ENCODE measurements at places on chromosomes 11 and 22.

- DNase-seq = no peak
Measured at GRCh38 chr22:50584106-50585096, 1.8 kb upstream of the CHKB start.

DNA sequence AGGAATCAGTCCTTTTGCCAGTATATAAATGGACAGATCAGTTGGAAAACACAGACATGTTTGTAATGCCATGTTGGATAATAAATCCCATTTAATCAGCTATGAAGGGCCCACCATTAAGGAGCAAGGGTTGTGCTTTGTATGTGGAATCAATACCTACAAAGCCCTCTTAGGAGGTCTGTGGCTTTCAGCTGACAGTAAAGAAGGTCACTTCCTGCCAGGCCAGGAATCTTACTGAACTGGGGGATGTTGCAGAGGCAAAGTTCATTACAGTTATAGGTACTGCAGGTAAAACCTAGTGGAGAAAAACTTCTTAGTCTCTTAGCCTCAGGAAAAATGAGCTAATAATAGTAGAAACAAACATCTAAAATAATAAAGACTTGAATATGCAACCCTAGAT, 129.5 kb downstream of the FAM76B start:
- no peak for DNase-seq

DNA sequence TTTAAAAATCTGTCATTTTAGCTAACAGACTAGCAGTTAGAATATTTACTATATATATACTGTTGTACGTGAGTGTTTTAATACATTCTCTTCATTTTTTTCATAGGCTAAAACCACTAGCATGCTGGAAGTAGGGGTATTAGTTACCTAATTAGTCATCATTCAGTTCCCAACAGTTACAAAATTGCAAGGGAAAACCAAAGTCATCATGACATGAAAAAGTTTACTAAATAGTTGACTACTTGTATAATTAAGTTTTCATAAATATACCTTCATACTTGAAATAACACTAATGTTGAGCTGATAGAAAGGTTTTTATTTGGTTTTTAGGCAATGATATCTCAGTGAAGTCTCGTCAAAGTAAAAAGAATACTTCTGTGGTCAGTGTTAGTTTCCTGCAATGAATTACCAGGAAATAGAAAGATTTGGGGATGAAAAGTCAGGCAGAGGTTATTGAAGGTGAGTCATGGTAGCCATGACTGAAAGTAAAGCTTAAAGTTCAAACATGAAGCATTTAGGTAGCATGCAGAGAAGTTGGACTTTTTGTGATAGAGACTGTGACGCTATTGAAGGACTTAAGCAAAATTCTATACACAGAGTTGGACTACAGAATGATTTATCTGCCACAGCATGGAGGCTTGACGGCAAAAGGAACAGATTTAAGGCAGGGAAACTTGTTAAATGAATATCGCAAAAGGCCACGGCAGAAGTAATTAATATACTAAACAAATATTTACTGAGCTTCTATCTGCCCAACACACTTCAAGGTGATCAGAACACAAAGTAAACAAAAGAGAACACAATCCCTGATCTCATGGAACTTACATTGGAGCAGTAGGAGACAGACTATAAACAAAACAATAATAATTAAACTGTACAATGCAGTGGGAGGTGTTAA, 828.1 kb upstream of the FAT3 start:
- no peak for DNase-seq

DNA sequence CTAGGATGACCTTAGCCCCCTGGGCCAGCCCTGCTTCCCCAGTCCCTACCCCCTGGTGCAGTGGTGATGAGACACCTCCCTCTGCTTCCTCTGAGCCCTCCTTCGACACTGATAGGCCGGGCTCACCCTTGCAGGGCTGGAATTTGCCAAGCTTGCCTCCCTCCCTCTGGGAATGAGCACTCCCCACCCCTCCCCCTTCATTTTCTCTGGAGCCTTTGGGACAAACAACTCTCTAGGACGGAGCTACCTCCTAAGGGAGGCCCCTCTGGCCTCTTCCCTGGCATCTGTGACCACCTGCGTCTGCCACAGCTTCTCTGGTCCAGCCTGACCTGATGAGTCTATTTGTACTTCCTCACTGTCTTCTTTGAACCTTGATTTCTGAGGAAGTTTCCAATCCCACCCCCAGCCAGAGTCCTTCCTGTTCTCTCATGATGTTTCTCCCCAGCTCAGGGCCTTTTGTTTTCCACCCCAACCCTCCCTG, 53.3 kb upstream of the ADA2 start:
- no peak for DNase-seq

GRCh38 chr11:123265951-123266350, 70.9 kb upstream of the CLMP start:
- DNase-seq = no peak

GRCh38 chr22:43365715-43366440, 22.7 kb upstream of the SCUBE1 start:
- no peak for DNase-seq

DNA sequence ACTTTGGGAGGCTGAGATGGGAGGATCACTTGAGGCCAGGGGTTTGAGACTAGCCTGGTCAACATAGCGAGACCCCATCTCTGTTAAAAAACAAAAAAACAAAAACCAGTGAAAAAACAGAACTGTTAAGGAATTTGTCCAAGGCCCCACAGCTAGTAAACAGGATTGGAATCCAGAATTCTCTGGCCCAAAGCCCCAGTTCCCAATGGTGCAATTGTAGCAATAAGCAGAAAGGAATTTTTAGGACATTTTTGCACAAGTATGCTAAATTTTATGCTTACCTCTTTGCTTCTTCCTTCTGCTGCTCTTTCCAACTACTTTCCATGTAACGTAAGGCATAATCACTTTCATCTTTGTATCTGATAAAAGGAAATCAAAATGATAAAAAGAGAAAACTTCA, 11.6 kb downstream of the MISFA start:
- no peak for DNase-seq

DNA sequence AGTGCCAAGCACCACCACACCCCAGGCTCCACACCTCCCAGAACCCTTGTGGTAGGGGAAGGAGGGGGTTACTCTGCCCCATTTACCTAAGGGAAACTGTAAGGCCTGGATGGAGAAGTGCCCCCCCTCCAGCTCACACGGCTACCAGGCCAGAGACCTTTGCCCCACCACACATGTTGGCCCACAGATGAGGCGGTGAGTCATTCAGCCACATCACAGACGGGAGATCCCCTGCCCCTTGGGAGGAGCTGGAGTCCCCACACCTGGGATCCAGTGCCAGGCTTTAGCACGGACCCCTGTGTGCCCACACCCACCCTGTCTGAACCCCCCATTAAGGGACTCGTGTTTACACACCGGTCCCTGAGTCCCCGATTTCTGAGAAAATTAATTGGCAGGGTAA, 24.9 kb downstream of the CDKN1C start:
- DNase-seq = peak; percentile 85

GRCh38 chr11:1336836-1337646, 27.6 kb upstream of the TOLLIP start:
- DNase-seq = no peak

DNA sequence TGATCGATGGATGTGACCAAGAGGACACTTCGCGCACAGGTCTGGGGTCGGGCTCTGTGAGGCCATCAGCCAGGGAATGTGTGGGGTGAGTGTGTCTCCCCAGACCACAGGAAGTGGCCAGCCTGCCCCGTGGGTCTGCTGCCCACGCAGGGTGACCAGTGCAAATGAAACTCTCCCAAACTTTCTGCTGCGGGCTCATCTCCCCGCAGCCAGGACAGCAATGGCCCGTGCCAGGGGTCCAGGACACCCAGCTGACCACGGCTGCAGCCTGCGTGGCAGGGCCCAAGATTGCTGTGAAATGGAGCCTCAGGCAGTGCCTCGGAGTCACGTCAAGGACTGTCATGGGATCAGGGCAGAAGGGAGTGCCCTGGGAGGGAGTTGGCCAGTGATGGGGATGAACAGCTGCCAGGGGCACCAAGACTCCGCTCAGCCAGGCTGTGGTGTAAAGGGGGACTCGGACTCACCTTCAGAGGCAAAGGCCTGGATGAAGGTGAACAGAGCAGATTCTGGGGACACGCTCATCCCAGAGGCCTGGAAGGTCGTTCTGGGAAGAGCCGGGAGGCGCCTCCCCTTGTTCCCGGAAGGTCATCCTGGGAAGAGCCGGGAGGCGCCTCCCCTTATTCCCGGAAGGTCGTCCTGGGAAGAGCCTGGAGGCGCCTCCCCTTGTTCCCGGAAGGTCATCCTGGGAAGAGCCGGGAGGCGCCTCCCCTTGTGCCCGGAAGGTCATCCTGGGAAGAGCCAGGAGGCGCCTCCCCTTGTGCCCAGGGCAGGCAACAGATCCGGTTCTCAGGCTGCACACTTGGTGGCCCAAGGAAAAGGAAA, 252.6 kb downstream of the BRD1 start:
- DNase-seq = no peak

- no peak for DNase-seq
Measured at GRCh38 chr11:27394781-27395228, 31.8 kb upstream of the CCDC34 start.

GRCh38 chr11:66720899-66721470, 8.0 kb downstream of the SPTBN2 start:
- DNase-seq = no peak

DNA sequence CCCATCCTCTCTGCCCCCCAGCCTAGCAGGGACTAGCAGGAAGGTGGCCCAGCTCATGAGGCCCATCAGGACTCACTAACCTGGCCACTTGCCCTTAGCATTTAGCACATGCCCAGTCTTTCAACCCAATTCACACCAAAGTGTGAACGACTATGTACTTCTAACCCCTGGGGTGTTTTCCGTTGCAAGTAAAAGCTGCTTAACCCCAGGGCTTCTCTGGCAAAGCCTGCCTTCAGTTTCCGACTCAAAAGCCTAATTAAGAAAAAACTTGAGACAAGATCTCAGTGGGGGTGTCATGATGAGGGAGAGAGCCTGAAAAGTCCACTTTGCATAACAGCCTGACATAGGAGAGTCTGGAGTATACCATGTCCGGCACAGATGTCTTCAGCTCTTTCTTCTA, 347.8 kb downstream of the MN1 start:
- no peak for DNase-seq

GRCh38 chr22:17083255-17083654, 1.5 kb upstream of the IL17RA start:
- no peak for DNase-seq

DNA sequence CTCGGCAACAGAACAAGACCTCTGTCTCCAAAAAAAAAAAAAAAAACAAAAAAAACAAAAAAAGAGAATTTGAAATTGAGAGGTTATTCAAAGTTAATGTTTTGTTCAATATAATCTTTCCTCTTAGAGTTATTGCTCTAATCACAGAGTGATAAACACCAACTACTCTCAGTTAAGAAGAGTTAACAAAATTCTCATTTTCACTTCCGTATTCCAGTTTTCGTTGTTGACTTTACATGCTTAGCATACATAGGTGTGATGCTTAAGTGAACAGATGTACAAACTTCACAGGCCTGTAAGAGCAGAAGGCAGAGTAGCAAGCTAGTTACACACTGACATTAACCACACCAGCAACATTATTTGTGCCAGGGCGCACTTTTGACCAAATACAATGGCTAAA, 12.3 kb downstream of the EIF4ENIF1 start:
- no peak for DNase-seq

GRCh38 chr11:1536065-1536843, 35.8 kb downstream of the DUSP8 start:
- DNase-seq = no peak

- no peak for DNase-seq
Measured at GRCh38 chr11:114178656-114179055, 117.5 kb upstream of the NNMT start.

DNA sequence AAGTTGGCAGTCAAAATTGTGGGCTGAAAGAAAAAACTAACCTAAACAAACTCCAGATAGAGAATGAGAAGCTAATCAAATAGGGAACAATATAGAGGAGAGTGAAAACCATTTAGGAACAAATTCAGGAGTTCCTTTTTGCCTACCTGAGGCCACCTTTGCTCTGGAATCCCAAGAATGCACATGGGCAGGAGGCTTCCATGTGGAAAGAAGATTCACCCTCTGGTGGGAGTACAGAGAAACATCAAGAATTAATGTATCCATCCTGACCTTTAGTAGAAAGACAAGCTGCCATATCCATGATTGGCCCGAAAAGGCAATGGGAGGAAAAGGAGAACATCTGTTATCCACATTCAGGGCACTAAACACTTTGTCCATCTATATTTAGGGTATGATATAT, 35.0 kb upstream of the MRGPRX1 start:
- no peak for DNase-seq

- DNase-seq = no peak
Measured at GRCh38 chr11:93784935-93785360, 866 bp downstream of the MED17 start.

DNA sequence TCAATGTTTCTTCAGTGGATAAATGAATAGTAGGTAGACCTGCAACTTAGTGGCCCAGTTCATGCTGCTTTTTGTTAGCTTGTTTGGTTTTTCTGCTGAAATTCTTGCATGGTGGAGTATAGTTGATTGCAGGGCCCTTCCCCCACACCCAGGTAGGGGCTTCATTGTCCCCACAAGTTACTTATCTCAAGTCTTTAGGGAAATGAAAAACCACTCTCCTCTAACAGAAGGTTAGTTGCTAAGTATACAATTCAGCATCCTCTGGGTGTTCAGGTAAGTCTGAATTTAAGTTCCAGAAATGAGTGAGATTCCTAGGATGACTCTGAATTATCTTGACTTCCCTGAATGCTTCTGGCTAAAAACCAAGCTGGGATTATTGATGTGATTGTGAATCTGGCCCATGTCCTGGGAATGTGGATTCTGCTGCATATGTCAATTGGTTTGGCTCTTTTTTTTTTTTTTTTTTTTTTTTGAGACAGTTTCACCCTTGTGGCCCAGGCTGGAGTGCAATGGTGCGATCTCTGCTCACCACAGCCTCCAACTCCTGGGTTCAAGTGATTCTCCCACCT, 40.3 kb downstream of the BCL2L13 start:
- DNase-seq = no peak

DNA sequence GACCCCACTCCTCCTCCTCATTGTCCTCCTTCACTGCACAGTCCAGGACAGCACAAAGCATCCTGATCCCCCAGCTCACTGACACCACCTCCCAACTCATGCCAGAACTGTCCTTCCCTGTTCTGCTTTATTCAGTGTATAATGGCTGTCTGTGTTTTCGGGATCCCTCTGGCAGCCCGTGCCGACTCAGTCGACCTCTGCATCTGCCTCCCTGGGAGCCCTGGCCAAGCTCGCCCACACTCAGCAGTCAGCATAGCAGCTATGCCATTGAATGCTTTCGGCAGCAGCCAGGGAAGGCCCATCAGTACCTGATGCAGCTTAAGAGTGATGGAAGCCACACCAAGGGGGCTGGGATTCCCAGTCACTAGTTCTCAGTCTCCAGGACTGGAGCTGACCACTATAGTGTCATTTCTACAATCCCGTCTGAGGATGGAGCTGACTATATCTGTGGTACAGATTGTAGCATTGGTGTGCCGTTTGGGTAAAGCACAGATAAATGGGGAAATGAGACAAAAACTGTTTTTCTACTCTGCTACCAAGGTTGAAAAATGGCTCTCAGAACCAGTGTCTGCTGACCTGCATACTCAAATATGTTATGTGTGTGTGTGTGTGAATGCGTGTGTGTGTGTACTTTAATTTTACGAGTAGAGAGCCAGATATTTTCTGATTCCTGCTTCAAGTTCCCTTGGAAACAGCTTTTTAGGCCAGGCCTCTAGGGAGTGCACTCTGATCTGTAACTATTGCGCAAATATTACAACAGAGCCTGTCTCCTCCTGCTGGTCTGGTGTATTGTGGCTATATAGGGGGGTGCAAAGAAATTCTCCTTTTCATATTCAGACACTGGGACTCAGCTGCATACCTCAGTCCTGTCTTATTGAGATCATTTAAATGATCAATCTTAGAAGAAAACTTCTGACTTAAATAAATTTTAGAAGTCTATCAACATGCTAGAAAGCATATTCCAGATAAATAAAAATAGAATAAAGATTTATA, 78.8 kb upstream of the TOP3B start:
- no peak for DNase-seq

Data from H54 (cell line).